Right atrium auricular region (tissue), 2 donors: ENCODE measurements at places on chromosomes 16 and 17. TPM values are rescaled to one million over a fixed set of nuclear protein-coding genes. Genes with fewer than 3 reads are reported as not detected.

- no peak for DNase-seq
These were observed 309.4 kb downstream of the SEC14L1 start for GRCh38 chr17:77449908-77450741.

DNA sequence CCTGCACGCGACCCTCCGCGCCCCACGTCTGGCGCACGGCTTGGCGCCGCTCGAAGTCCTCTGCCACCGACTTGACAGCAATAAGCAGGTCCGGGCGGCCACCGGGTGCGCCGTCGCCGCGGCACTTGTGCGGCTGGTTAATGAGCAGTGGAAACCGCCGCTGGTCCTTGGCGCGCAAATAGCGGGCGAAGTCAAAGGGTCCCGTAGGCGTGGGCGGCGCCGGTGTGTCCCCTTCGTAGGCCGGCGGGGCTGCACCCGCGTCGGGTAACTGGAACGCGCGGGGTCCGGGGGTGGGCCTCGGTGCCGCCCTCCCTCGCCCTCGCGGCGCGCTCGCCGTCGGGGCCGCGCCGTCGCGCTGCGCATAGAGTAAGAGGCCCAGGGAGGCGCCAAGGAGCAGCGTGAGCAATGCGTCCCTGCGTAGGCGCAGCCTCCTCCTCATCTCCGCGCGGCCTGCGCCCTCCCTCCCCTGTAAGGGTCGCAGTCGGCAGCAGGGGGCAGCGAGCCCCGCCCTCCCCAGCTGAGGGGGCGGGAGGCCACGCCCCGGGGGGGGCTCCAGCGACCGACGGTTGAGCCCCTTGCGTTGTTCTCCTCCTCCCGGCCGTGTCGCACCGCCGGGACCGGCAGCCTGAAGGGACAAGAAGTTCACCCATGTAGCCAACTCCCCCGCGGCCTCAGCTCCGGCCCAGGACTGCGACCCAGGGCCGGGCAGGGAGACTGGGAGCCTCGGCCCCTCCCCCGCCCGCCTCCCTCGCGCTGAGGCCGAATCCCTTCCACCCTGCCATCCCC is 558 bp downstream of the B3GNT9 start:
- no peak for DNase-seq

Gene CLEC18B
- total RNA-seq = not detected

GRCh38 chr17:41987642-41988041 is 21.0 kb downstream of the CNP start:
- DNase-seq = no peak

DNA sequence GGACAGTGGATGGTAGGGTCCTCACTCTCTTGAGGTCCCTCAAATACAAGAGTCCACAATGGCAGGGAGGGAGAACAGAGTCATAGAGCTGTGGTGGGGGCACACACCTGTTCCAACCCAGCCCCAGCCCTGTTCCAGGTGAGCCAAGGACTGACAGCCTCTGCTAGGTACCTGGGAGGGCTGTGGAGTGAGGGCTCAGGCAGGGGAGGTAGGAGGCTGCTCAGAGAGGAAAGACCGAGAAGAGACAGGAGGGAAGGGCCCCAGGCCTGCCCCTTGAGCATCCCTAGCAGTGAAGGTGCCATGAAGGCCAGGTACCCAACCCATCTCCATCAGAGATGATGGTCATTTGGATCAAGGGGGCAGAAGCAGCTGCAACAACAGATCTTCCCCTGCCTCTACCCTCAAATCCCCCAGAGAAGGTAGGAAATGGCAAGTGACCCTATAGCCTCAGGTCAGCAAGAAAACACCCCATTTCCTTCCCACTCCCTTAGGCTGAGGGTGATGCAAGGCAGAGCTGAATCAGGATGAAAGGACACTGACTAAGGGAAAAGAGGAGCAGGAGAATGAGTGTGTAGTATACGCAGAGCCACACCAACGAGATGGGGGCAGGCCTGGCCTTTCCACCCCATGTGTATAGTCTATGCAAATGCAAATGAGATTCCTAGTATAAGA is 28.6 kb downstream of the CD300LG start:
- DNase-seq = no peak

Gene KRTAP16-1
- total RNA-seq = not detected

- no peak for DNase-seq
These were observed 4.4 kb upstream of the PRR35 start for GRCh38 chr16:555528-556473.

Gene KRTAP4-4
- total RNA-seq = not detected

DNA sequence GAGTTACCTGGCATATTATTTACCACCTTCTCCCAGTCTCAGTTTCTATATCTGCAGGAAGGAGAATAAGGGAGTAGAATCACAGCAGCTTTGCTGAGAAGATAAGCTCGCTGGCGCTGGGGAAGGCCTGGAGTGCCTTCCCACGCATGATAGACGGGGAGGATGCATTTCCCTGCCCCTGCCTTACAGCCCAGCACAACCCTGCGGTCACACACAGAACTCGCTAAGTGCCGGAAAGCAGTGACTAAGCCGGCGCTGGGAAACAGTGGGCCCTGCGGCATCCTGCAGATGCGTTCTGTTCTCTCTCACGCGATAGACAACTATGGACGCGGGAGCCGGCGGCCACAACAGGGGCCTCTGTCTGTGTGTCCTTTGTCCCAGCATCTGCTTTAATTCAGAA is 4.8 kb downstream of the CA5A start:
- DNase-seq = no peak

DNA sequence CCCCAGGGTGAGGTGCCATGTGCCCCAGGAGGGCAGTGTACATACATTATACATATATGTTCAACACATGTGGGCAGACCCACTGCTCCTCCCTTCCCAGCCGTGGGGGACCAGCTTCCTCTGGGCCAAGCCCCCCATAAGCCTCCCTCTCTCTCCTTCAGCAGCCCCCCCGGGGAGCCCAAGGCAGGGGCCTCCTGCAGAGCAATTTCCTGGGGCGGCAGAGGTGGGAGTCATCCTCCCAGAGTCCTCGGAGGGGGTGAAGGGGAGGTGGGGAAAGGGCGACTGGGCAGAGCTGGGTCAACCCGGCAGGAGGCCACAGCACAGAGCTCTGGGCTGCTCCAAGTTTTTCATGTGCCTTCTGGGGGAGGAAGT is 235.1 kb downstream of the ZNF423 start:
- no peak for DNase-seq

- no peak for DNase-seq
These were observed 7.3 kb downstream of the HS3ST4 start for GRCh38 chr16:25699069-25699468.

Gene TRAP1
- 67.7 TPM for total RNA-seq

DNA sequence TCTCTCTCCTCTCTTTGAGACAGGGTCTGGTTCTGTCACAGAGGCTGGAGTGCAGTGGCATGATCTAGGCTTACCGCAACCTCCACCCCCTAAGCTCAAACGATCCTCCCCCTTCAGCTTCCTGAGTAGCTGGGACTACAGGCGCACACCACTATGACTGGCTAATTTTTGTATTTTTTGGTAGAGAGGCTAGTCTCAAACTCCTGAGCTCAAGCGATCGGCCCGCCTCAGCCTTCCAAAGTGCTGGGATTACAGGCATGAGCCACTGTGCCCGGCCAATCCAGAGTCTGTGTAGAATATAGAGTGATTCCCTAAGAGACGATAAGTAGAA is 65.8 kb upstream of the RPH3AL start:
- DNase-seq = no peak

Gene SLC35G6
- total RNA-seq = not detected

DNA sequence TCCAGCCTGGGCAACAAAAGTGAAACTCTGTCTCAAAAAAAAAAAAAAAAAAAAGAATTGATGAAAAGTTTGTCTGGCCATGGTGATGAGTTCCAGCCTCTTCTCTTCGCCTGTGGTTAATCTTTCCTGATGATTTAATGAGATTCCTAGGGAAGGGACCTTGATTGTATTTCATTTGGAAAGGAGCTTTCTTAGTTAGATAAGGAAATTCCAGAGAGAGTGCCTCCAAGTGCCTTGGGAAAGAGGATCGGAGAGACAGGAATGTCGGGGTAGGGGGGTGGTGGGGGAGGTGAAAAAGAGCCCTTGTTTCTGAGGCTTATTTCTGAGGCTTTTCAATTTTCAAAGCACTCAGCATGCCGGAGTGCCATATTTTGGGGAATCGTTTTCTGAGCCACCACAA is 93.2 kb upstream of the SIAH1 start:
- DNase-seq = no peak

Gene YBX2
- 3.0 TPM for total RNA-seq

Gene CSH2
- not detected for total RNA-seq

Gene PABPN1L
- not detected for total RNA-seq

GRCh38 chr17:4998027-4998731 is 429 bp downstream of the KIF1C start:
- no peak for DNase-seq

DNA sequence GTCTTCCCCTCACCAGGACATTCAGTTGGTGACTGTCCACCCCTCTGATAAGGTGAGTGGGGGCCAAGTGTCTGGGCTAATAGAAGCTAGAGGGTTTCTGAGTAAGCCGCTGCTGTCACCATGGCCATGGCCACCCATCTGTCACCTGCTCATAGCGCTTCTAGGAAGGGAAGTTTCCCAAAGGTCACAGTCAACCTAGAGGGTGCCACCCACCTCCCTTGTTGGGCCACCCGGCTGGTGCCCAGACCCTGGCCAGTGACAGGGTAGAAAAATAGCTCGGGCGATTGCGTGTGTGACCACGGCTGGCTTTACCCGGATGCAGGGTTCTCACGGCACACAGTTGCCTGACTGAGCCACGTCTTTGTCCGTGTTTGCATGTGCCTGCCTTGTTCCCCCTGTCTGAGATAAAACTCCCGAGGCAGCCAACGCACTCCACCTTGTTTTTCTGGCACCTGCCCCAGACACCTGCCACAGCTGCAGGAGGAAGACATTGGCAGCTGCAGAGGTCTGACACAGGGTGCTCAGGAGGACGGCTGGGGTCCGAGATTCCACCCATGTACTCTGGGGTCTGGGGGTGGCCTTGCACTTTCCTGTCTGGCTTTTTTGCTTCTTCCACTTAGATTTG is 809 bp downstream of the PIRT start:
- no peak for DNase-seq

DNA sequence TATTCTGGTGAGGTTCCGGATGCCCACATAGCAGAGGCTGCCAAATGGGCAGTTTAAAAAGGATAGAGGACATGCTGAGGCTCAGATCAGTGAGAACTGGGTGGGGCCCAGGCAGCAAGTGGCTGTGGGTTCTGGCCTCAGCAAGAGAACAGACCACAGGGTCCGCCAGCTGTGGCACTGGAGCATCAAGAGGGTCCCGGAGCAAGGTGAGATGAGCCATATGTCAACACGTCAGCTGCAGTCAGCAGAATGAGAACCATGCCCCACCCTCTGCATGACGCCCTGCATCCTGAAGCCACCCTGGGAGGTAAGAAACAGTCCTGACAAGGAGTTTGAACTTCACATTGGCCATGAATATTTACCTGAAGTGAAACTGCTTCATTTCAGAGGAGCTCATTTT is 20.1 kb upstream of the CCL5 start:
- DNase-seq = no peak

Gene NHERF2
- total RNA-seq = 213 TPM

- DNase-seq = no peak
These were observed 23.8 kb upstream of the DOC2B start for GRCh38 chr17:205148-205669.

DNA sequence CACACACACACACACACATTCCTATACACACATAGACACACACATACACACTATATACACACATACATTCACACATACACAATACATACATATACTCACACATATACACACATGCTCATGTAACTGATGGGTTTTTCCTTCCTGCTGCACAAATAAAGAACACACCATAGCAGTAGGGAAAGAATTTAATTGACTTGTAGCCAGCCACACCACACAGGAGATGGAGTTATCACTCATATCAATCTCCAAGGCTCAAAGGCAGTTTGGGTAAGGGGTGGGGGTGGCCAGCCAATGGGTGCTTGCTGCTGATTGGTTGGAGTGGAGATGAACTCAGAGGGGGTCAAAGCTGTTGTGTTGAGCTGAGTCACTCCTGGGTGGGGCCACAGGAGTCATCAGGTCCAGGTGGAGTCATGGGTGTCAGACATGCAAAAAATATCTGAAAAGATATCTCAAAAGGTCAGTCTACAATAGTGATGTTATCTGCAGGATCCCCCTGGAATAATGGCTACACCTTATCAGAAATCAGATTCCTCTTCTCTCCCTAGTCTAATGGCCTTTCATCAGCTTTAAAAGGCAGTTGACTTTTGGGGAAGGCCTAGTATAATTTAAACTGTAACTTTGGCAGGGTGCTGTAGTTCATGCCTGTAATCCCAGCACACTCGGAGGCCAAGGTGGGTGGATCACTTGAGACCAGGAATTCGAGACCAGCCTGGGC is 46.1 kb downstream of the WSB1 start:
- no peak for DNase-seq

DNA sequence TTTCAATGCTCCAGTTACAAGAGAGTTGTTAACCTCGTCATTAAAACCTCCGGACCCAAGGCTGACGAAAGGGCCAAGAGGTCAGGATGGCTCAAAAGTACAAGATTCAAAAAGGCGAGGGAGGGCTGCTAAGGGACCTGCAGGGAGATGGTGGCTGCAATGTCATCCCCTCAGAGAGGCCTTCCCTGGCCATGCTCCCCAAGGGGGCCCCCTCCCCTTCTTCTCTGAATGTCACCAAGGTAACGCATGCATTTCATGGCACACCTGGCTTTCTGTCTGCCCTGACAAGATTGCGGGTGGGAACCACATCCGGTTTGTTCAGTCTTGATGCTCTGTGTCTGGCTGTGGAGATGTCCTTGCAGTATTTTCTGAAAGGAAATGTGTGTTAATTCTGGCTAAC is 89.9 kb downstream of the C16orf78 start:
- DNase-seq = peak; percentile 2

DNA sequence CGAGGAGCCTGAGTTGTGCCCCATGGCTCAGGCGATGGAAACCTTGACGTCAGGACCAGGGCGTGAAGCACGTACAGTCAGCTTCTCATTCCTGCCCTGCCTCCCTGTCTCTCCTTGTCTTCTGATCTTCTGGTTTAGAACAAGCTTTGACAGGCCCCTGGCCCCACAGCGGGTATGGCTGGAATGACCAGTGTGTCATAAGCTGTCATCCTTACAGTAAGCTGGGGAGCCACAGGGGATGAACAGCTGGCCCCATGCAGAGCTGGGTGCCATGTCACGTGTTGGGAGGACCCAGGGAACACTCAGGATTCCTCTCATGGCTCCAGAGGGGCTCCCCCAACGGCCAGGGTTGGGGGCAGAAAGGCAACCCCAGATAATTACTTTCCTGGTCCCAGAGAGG is 157.6 kb upstream of the PLCG2 start:
- no peak for DNase-seq
